ENCODE measurements at places on chromosomes 7 and 10.

GRCh38 chr10:124091646-124092249 lies 1.6 kb downstream of the CHST15 start:
- DNase-seq, result no peak

GRCh38 chr7:44772867-44773266 lies 23.6 kb upstream of the PPIA start:
- DNase-seq, result no peak

DNA sequence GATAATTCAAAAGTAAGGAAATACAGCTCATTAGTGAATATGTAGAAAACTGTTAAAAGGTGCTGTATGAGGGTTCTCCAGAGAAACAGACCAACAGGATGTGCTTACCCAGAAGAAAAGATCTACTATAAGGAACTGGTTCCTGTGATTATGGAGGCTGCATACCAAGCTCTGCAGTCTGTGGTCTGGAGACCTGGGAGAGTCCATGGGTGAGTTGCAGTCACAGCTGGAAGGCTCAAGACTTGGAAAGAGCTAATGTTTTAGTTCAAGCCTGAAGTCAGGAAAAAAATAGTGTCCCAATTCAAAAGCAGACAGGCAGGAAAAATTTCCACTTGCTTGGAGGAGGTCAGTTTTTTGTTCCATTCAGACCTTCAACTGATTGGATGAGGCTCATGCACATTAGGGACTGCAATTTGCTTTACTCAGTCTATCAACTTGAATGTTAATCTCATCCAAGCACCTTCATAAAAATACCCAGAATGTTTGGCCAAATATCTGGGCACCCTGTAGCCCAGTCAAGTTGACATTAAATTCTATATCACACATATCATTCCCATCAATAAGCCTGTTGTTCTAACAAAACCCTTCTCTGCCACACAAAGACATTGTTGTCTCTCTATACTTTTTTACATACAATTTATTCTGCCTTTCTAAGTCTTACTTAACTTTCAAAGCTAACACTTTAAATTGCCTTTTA lies 197.9 kb upstream of the KLF6 start:
- DNase-seq, result no peak

GRCh38 chr7:139232377-139232717 lies 1.3 kb downstream of the UBN2 start:
- no peak for DNase-seq

All from ELR (cell line).